ENCODE measurements at places on chromosomes 13 and 19.

- DNase-seq = peak; percentile 93
Measured at GRCh38 chr13:113208421-113209335, at the start of gene PCID2. Gene PCID2 (minus strand): TSS chr13:113208669. CDS start chr13:113208634, 35 bp downstream.

DNA sequence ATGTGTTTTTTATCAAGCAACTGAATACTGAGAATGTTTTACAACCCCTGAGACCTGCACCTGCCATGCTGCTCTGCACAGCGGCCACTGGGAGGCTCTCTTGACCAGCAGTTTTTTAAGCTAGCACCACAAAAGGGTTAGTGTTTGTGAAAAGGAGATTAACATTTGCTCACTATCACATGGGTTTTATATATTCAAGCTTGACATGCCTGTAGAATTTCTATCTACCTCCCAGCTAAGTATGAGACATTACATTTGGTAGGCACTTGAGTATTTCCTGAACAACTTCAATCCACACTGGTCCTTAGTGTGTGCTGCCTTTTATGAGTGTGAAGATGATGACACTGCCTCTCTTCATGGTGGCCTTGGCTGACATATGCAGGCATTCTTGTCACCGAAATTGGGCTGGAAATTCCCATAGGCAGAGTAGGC is 1238.9 kb downstream of the UQCRFS1 start:
- no peak for DNase-seq

- DNase-seq = no peak
Measured at GRCh38 chr13:60318186-60318585, 78.8 kb upstream of the TDRD3 start.

GRCh38 chr13:37899753-37900152 is 30.2 kb upstream of the TRPC4 start:
- DNase-seq = no peak

GRCh38 chr19:1779574-1779973 is 26.3 kb downstream of the ONECUT3 start:
- DNase-seq = no peak

- no peak for DNase-seq
Measured at GRCh38 chr13:55577847-55578210, 1562.9 kb upstream of the PRR20A start.

Measured in T-cell (primary cell).